ENCODE measurements at places on chromosomes 2 and 18.

GRCh38 chr2:235954281-235954680 lies 213.9 kb downstream of the GBX2 start:
- DNase-seq, result no peak

DNA sequence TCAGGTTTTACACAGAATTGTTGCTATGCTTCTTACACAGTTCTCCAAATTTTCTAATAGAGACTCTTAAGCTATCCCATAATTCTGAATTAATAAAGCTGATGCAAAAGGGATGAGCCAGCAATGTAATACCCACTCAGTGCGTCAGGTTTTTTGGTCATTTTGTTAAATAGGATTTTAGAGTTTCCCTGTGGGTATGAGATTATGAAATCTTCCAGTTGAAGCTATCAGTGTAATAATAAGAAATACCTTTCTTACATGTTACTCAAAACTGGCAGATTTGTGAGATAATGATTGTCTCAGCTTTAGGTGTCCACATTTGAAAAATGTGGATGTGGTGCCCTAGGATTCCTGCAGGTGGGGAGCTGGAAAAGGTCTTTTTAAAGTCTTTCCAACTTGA lies 44.5 kb downstream of the SOCS6 start:
- no peak for DNase-seq

- DNase-seq, result no peak
These were observed 48.5 kb downstream of the SMAD7 start for GRCh38 chr18:48902023-48902855.

GRCh38 chr2:178700136-178700535 lies 107.1 kb downstream of the TTN start:
- DNase-seq, result no peak

GRCh38 chr2:121965661-121966060 lies 210.2 kb downstream of the TSN start:
- no peak for DNase-seq
